Osteoblast (primary cell): ENCODE measurements at places on chromosomes 16 and 17. TPM values are rescaled to one million over a fixed set of nuclear protein-coding genes. Genes with fewer than 3 reads are reported as not detected.

- H3K4me1 ChIP-seq = peaks cover 4% of the 10 kb centered on the region
- H3K27ac ChIP-seq = no peak overlapping the region
- no peak overlapping the region for H3K4me3 ChIP-seq
- H3K36me3 ChIP-seq = no peaks in the 10 kb centered on the region
Measured at GRCh38 chr17:66281661-66282369, 20.6 kb upstream of the PRKCA start.

Gene VTN
- under 0.01 TPM in 1 of 2 replicates, not detected in the other for total RNA-seq

- no peaks in the 10 kb centered on the region for H3K27me3 ChIP-seq
- H3K27ac ChIP-seq = no peak within 1 kb of the TSS
- no peaks in the 10 kb centered on the region for H3K36me3 ChIP-seq
Measured at GRCh38 chr16:11964761-11965551, at the start of gene TNFRSF17. TNFRSF17 (plus strand) TSS chr16:11965210; CDS start chr16:11965325, 115 bp downstream.

GRCh38 chr16:3716831-3717234 lies 491 bp downstream of the TRAP1 start:
- DNase-seq = peak; percentile 88
- H3K4me3 ChIP-seq = peak overlapping the region; percentile 92
- H3K36me3 ChIP-seq = peaks cover 11% of the 10 kb centered on the region
- no peaks in the 10 kb centered on the region for H3K27me3 ChIP-seq

DNA sequence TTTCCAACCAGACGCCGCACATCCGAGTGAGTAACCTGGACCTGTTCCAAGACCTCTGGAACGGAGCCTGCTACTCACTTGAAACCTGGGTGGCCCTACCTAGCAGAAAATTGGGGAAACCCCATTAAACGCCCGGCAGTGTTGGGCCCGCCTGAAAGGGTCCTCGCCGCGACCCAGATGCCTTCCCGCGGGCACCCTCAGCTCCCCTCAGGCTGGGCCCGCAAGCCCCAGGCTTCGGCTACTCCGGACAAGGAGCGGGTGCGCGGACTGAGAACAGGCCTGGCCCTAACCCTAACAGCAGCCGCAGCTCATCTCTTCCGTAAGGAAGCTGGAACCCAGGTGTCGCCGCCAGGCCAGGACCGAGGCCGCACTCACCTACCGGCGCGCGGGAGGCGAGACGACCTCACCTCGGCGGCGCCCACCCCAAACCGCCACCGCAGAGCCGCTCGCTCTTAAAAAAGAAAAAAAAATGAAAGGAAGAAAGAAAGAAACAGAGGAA lies 344 bp downstream of the PSME3IP1 start:
- peak overlapping the region; percentile 85 for H3K4me3 ChIP-seq
- peaks cover 17% of the 10 kb centered on the region for H3K4me1 ChIP-seq
- H3K36me3 ChIP-seq = no peaks in the 10 kb centered on the region
- H3K27me3 ChIP-seq = no peaks in the 10 kb centered on the region
- H3K27ac ChIP-seq = peak overlapping the region; percentile 89

GRCh38 chr17:17702449-17703139 lies 21.3 kb downstream of the RAI1 start:
- no peak overlapping the region for H3K4me3 ChIP-seq
- no peaks in the 10 kb centered on the region for H3K36me3 ChIP-seq
- peaks cover 36% of the 10 kb centered on the region for H3K4me1 ChIP-seq
- DNase-seq = no peak
- no peak overlapping the region for H3K27ac ChIP-seq

DNA sequence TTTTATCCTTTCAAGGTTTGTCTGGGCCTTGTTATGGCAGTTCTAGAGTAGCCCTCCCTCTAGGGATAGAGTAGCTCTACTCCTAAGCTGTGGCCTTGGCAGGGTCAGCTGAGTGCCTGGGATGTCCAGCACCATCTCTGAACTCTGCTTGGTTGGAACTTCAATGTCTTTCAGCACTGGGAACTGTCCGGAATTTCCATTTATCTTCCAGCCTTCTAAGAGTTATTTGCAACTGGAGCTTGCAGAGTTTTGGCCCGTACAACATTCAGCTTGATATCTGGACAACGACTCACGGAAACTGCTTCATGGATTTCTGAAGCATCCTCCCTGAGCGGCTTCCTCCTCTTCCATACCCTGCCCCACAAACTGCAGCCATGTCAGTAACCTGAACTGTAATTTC lies 22.9 kb downstream of the MMD start:
- no peaks in the 10 kb centered on the region for H3K27me3 ChIP-seq
- DNase-seq = no peak
- no peak overlapping the region for H3K27ac ChIP-seq
- no peak overlapping the region for H3K4me3 ChIP-seq

Gene CACNA1G
- total RNA-seq = under 0.01 TPM in 2 replicates

Gene CD300LB
- not detected in 2 replicates for total RNA-seq

GRCh38 chr16:14106961-14107360 lies 35.8 kb downstream of the MRTFB start:
- H3K4me1 ChIP-seq = peaks cover 13% of the 10 kb centered on the region
- H3K27ac ChIP-seq = no peak overlapping the region
- H3K27me3 ChIP-seq = no peaks in the 10 kb centered on the region
- DNase-seq = no peak

DNA sequence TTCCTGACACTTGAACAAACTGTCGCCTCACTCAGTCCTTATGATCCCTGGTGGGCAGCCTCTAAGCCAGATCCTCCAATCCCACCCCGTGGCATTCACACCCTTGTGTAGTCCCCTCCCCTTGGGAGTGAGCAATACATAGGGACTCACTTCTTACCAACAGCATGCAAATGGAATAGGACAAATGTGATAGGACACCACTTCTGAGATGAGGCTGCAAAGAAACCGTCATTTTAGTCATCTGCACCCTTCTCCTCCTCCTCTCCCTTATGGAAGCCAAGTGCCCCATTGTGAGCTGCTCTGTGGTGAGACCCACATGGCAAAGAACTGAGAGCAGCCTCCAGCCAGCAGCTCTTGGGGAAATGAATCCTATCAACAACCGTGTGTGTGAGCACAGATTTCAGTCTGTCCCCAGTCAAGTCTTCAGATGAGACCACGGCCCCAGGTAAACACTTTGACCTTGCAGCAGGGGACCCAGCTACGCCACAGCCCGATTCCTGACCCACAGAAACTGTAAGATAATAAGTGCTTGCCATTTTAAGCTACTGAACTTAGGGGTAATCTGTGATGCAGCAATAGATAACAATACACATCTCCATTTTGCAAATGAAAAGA lies 46.9 kb downstream of the ZFHX3 start:
- no peaks in the 10 kb centered on the region for H3K36me3 ChIP-seq
- no peak for DNase-seq
- peaks cover 21% of the 10 kb centered on the region for H3K4me1 ChIP-seq
- H3K27ac ChIP-seq = no peak overlapping the region
- H3K4me3 ChIP-seq = no peak overlapping the region

- no peaks in the 10 kb centered on the region for H3K36me3 ChIP-seq
- H3K4me1 ChIP-seq = no peaks in the 10 kb centered on the region
- no peak for DNase-seq
- H3K4me3 ChIP-seq = no peak overlapping the region
- H3K27me3 ChIP-seq = no peaks in the 10 kb centered on the region
Measured at GRCh38 chr17:1035546-1036170, 38.7 kb downstream of the TIMM22 start.

DNA sequence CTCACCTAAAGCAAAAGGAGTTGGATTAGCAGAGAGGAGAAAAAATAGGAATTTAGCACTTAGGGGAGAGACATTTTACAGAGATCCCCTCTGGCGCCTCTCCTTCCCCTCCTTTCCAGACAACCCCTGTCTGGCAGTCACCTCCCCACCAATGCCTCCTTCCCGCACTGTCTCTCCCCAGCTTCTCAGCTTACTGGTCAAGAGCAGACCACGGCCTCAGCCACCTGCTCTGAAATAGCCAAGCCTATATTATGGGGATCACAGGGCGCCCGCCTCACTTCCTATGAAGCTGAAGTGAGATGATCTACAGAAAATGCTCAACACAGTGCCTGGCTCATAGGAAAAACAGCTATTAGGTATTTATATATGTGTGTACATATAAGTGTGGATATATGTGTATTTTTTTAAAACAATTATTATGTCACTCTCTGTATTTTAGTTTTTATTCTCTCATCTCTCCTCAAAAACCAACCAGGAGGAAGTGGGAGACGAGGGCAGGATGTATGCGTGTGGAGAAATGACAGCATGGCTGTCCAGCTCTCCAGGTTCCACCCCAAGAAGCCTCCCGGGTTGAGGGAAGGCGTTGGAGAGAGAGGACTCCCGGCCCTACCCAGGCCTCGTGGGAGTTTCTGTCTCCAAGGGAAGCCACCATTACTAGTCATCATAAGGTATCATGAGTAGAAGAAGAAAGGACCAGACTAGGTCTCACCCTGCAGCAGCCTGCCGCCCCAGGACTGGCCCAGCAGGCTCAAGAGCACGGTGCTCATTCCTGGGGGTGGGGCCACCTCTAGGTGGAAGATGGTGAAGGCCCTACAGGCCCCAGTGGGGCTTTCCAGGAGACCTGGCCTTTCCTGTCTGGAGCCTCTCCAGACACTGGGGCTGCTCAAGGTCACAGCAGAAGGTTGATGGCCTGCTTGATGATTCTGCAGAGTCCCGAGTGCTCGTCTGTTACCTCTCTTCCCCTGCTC lies 27.2 kb downstream of the MAP3K14 start:
- DNase-seq = peak; percentile 35
- no peak overlapping the region for H3K4me3 ChIP-seq
- peaks cover 22% of the 10 kb centered on the region for H3K4me1 ChIP-seq
- H3K27me3 ChIP-seq = no peaks in the 10 kb centered on the region

Gene OSBPL7
- 8.0 and 8.3 TPM in 2 replicates for total RNA-seq

DNA sequence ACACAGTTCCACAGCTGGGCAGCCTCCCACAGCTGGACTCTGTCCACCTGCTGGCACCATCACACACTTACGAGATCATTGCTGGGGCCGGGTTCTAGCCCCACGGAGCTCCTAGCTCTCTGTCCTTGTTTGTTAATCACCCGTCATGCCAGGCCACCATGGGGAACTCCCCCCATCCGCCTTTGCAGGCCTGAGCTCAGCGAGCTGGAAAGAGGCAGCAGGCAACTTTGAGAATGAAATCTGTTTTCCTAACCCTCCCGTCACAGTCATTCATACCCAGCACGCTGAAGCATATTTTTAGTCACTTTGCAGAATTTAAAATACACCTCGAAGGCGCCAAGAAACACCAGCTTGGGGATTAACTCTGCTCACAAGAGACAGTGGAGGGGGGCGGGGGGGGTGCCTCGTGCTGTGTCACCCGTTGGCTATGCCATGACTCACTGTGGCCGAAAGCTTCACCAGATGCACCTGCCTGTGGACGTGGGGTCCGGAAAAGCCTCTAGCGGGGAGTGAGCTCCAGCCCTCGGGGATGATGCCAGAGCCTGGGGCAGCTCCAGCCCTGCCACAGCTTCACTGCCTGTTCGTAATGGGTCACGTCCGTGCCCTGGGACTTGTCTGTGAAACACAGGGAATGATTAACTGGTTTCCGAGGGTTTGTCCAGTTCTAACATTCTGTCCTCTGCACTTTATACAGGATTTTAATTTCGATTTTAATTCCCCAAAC lies 1.4 kb upstream of the SPNS2 start:
- H3K4me3 ChIP-seq = no peak overlapping the region
- DNase-seq = peak; percentile 97
- H3K27me3 ChIP-seq = peaks cover 33% of the 10 kb centered on the region
- H3K4me1 ChIP-seq = no peaks in the 10 kb centered on the region

DNA sequence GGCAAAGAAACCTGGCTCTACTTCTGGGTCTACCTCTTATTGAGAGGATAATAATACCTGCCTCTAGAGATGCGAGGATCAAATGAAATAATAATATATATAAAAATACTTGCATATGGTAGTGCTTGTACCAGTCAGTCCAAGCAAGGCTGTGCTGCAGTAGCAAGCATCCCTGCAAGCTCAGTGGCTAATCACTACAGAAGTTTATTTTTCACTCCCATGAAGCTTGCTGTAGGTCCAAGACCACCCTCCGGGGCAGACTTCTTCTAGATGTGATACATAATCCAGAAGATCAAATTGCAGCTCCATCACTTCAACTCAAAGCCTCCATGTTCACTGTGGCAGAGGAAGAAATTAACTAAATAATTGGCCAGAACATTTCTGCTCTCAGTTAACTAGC lies 48.9 kb upstream of the NKD1 start:
- no peak overlapping the region for H3K27ac ChIP-seq
- no peak overlapping the region for H3K4me3 ChIP-seq
- H3K27me3 ChIP-seq = no peaks in the 10 kb centered on the region
- no peaks in the 10 kb centered on the region for H3K36me3 ChIP-seq
- H3K4me1 ChIP-seq = peaks cover 3% of the 10 kb centered on the region
- no peak for DNase-seq
